ENCODE measurements at places on chromosomes 6 and 20.
A peak's percentile ranks its signal among the peaks of the same experiment; 100 is the strongest.

DNA sequence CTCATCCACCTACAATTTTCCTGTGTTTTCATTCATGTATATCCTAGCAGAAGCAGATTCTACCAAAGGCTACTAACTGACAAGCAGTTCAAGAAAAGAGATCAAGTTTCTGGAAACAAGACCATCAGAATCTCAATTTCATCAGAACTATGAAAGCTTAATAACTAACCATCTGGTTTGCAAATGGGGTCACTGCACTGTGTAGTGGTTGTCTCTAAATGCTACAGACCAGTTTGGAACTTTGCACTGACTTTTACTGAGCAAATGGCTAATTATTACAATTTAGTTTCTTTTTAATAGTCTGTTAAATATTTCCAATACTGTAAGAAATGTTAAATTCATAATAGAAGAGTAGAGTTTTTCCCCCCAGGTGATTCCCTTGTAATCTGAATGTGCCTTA, 64.5 kb downstream of the REPS1 start:
- DNase-seq = no peak

- no peak for DNase-seq
Measured at GRCh38 chr6:37980222-37980595, 160.7 kb downstream of the ZFAND3 start.

DNA sequence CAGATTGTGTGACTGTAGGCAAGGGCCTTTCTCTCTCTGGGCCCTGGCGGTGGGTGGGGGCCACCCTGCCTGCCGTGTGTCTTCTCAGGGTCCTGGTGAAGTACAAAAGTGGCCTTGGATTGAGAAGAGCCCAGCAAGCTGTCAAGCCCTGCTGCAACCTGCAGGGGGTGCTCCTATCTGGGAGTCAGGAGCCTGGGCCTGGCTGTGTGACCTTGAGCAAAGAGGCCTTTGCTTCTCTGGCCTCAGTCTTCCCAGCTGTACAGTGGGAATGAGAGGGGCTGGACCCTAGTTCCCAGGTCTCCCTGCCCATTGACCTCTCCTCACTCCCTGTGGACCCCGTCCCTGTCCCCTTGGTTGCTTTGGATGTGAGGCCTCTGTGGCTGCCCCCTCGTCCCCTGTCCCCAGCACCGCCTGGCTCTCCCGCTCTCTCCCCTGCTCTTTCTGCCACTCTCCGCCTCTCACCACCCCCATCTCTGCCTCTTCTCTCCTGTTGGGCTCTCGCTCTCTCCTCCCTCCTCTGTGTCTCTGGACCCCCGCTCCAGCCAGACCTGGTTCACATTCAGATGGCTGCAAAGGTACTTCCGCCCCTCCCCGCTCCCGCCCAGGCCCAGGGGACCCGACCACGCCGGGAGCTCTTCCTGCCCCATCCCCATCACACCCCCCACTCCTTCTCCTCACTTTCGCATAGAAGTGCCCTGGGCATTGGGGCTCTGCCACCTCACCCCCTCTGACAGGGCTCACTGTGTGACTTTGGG, 46.7 kb downstream of the SRC start:
- no peak for DNase-seq

DNA sequence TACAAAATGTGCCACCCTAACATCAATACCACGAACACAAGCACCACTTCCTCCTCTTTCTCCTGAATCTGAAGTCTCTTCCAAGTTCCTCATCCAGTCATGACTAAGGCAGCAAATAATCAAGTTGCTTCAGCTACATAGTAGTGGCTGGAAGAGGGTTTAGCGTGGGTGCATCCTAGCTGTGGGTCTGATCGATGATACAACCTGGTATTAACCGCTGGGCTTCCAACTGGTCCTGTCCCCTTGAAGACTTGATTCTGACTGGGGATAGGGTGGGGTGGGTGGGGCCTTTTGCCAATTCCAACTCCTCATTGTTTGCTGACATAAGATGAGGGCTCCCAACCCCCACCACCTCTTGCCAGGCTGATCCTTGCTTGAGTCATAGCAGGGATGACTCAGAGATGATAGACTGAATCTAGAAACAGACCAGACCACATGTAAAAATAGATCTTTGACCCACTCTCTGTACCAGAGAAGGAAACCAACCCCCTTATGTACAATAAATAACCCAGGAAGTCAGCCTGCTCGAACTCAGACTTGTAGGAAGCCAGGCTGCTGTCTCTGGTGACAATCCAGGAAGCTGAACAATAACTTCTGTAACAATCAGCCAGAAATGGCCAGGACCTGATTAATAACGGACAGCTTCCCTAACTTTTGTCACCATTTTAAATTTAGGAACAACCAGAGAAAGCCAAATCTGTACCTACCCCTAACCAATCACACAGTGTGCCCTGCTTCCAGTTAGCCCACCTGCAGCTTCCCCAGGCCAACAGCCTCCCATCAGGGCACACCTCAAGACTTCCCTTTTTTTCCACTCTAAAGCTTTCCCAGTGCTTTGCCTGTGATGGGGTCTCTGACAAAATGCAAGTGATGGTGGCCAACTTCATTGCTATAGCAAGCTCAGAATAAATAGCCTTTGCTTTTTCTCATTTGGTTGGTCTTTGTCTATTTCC, 68.9 kb upstream of the FAM184A start:
- DNase-seq = no peak

GRCh38 chr6:42627044-42627443, 63.2 kb downstream of the UBR2 start:
- no peak for DNase-seq

GRCh38 chr20:59735486-59735885, 131.1 kb downstream of the PHACTR3 start:
- no peak for DNase-seq

DNA sequence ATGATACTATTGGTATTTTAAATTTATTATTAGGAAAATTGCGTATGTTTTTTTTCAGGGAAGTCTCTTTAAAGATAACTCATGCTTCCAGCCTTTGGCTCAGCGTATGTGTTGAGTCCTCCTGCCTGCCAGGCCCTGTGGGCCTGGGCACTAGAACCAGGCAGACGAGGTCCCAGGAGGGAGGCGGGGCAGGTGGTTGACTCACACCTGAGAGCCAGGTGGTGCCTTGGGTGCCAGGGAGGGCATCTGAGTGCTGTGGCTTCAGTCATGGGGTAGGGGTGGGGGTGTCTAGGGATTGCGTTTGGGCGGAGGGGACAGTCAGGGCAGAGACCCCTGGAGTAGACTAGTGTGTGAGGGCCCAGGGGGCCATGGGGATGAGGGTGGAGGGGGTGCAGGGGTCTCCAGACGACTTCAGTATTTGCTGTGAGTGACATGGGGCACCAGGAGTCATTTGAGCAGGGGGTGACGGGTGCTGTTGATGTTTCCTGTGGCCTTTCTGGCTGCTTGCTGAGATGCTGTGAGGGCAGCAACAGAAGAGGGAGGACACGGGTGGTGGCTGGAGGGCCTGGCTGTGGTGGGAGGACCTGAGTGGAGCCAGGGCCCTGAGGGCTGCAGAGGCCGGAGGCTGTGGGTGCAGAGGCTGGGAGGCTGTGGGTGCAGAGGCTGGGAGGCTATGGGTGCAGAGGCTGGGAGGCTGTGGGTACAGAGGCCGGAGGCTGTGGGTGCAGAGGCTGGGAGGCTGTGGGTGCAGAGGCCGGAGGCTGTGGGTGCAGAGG, 14.8 kb upstream of the ADRM1 start:
- DNase-seq = no peak

DNA sequence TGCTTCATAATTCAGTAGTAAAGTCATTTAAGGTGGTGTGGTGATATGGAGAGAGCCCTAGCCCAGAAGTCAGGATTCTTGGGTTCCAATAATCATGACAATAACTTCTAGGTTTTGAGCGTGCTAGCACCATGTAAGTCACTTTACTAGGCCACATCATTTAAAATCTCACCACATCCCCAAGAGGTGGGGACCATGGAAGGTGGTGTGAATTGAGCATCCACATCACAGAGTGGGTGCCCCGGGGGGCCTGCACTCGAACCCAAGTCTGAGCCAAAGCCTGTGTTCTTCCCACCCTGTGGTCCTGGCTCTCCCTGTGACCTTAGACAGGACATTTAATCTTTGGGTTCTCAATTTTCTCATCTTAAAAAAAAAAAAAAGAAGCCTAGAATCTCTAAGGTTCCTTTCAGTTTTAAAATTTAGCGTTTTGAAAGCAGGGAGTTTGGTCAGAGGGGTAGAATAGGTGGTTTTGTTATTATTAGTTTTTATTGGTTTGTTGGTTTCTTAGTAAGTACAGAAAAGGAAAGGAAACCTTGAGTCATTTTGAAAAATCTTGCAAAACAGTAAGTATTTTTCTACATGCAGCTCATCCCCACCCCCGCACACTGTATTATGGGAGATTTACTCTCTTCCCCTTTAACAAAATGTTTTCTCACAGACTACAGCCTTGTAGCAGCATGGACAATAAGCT, 26.4 kb downstream of the ARMC2 start:
- no peak for DNase-seq

- DNase-seq = no peak
Measured at GRCh38 chr6:134577998-134578397, 260.1 kb upstream of the SGK1 start.

- no peak for DNase-seq
Measured at GRCh38 chr6:43983632-43984031, 143.6 kb downstream of the MRPL14 start.

GRCh38 chr20:13355411-13355810, 134.3 kb downstream of the ISM1 start:
- no peak for DNase-seq

DNA sequence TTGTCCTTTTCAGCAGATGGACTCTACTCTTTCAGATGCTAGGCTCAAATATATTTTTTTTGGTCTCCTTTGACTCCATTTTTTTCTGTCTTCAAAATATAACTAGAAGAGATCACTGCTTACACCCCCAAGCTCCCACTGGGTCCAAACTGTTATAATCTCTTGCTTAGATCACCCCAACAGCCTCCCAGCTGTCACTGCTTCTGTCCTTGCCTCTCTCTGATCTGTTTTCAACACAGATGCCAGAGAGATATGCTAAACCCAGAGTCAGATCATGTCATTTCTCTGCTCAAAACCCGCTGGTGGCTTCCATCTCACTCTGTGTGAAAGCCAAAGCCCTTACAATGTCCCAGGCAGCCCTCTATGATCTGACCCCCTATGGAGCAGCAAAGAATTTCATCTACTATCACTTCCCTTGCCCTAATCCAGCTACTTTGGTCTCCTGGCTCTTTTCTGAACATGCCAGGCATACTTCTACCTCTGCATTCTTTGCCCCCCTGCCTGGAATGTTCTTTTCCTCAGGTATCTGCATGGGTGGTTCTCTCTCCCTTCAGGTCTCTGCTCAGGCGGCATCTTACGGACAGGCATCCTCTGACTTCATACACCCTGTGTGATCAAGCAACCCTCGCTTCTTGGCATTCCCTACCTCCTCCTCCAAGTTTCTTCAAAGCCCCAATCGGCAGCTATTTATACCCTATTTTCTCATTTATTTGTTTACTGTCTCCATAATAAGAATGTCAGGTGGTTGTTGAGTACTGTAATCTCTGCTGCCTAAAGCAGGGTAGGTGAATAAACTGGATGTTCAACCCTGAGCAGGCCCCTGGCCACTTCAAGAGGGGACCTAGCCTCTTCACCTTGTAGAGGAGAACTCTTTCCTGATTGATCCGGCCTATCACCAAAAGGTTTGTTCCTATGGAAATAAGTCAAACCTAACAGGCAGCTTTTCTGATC, 43.6 kb upstream of the SLC4A11 start:
- DNase-seq = no peak

DNA sequence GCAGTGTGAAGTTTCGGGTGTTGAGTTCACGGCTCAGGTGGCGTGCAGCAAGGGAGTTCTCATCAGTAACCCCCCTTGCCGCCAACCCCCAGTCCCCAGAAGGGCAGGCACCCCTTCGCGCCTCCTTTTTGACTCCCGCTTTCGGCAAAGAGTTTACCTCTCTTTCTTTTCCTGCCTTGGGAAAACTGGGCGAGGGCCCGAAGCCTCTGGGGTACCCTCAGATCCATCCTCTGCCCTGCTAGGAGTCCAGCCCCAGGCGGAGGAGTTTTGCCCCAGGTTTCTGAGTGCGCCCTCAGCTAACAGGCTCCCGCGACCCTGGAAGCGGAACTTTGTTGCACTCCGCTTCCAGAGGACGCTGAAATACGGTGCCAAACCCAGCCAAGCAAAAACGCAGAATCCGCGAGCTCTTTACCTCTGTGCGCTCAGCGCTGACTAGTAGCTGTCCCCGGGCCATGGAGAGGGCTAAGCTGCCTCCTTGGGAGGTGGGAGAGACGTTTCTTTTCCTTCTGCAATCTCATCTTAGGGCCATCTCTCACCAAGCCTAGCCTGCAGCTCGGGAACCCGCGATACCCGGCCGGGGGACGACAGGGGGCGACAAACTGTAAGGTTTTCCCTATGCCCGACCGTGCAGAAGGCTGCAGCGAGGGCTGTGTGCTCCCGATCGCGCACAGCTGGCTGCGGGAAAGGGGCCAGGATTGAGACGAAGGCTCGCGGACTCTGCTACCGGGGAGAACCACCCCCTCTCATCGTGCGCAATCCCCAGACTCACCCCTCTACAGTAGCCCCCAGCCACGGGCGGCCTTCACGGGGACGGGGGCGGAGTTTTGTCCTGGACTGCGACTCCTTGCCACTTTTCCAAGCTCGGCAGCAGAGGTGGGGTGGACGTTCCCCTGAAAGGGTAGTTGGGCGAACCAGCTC, 2.7 kb upstream of the PAX1 start:
- no peak for DNase-seq

- no peak for DNase-seq
Measured at GRCh38 chr6:127119102-127120022, 891 bp downstream of the RSPO3 start.

- no peak for DNase-seq
Measured at GRCh38 chr20:37311710-37312355, 22.4 kb downstream of the MANBAL start.

DNA sequence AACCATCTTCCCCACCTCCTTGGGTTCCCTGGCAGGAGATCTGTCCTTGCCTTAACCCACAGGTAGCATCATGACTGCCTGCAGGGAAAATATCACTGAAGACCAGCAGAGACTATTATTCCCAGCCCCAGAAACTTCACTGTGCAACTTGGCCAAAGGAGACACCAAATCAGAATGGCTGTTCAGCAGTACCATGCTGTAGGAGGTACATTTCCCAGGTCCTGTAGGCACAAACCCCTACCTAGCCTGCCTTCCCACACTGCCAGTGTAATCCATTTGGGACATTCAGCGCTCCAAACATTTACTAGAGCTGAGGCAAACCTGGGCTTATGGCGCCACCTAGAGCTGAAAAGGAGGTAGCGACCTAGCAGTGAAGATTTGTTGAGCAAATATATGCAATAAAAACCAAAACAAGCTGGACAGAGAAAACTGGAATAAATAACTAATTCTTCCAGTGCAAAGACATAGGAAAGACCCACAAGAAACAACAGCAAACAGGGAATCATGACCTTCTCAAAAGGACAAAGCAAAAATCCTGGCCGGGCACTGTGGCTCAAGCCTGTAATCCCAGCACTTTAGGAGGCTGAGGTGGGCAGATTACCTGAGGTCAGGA, 60.3 kb downstream of the VTA1 start:
- DNase-seq = peak; percentile 10

DNA sequence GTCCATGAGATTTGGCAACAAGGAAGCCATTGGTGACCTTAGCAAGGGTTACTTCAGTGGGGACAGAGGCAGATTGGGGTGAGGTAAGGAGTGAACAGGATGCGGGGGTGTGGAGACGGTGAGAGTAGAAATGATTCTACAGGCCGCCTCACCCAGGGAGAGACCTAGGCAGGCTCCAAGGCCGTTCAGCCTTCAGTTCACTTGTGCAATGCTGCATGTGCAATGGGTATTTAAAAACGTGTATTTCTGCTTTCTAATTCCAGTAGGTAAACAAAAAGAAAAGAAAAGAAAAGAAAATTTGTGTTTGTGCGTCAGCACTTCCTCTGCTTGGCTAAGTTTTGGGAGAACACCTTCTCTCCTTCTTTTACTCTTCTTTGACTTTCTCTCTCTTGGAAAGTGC, 56.8 kb downstream of the BANF2 start:
- DNase-seq = no peak

All from stimulated activated CD8-positive, alpha-beta memory T cell treated with anti-CD3 and anti-CD28 coated beads, Interleukin-7, amount 100 ng/mL, for 1 hour (primary cell).